ENCODE measurements at places on chromosomes 5 and 9.

DNA sequence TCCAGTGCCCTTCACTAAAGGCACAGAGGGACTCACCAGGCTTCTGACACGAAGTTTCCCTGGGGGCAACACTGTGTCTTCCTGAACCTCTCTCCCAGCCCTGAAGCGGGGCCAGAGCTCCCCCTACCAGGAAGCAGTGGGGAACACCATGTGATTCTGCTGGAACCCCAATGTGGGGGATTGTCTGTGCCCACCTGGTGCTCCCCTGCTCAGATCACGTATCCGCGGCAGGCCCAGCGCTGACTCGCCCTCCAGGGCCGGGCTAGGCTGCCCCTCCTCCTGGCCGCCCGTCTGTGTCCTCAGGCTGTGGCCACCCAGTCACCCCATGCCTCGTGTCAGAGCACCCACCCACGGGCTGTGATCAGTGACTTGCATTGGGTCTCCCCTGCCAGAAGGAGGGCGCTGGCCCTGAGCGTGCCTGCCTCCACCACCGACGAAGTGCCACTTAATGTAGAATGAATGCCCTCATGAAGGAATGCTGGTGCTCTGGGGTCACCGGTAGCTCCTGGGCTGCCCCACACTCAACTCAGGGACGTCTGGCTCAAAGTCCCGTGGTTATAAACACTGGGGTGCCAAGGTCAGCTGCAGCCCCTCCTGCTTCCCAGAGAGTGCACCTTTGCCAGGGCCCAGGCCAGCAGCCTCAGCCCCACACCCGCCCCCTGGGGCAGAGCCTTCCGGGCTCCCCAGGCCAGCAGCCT is 22.1 kb downstream of the SARDH start:
- peak; percentile 46 for DNase-seq

GRCh38 chr5:27821681-27822080 is 783.3 kb upstream of the CDH9 start:
- no peak for DNase-seq

DNA sequence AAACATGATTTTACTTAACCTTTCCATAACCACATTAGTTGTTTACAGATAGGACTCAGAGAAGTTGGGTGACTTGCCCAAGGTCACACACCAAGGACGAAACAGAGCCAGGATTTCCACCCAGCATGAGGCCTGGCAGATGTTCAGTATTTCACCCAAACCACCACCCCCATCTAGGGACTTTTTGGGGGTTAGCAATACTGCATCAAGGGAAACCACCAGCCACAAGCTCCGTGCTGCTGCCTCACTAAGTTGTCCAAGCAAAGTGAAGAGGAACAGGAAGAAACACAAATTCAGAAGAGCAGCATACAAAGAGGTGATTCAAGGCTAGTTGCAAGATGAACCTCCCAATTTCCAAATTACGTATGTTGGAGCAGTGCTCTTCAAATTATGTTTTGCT is 219.6 kb upstream of the RORB start:
- DNase-seq: peak; percentile 12

- DNase-seq: no peak
Observed at GRCh38 chr9:107832871-107833270, 343.3 kb upstream of the KLF4 start.

- peak; percentile 24 for DNase-seq
Observed at GRCh38 chr5:80069918-80070318, 34.8 kb downstream of the THBS4 start.

GRCh38 chr5:83471405-83472212 is at the start of gene VCAN:
TSS of gene VCAN (plus strand) at chr5:83471744. CDS start at chr5:83483519, 11,775 bp downstream.
- DNase-seq: peak; percentile 31

DNA sequence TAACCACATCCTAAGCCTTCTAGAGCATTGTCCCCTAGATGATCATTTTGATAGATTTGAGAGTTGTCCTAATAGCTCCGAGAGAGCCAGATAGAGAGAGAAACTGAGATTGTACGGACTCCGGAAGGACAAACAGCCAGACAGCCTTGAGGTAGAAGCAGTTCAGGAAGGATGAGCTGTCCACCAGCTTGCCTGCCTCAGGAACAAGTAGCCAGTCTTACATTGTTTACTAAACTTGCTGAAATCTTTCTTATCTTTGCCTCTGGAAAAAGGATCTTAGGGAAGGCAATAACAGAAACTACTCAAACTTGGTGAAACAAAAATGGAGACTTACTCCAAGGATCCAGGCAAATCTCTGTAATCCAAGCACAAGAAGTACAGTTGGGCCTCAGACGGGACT is 39.0 kb upstream of the SAP30L start:
- no peak for DNase-seq

GRCh38 chr5:129459450-129459776 is 685 bp upstream of the ADAMTS19 start:
- no peak for DNase-seq

GRCh38 chr9:34267660-34268059 is 61.4 kb downstream of the KIF24 start:
- no peak for DNase-seq

All from hematopoietic multipotent progenitor cell treated with erythropoietin and hydrocortisone succinate and interleukin-3 and kit ligand, for 4 days (in vitro differentiated cells).